ENCODE measurements at places on chromosomes 11 and 22. TPM values are rescaled to one million over a fixed set of nuclear protein-coding genes. Genes with fewer than 3 reads are reported as not detected.

The TRIM48 gene
- total RNA-seq: not detected

The ART1 gene
- not detected for total RNA-seq

The CD81 gene
- 790 TPM for total RNA-seq

The PHETA2 gene
- 12.5 TPM for total RNA-seq

DNA sequence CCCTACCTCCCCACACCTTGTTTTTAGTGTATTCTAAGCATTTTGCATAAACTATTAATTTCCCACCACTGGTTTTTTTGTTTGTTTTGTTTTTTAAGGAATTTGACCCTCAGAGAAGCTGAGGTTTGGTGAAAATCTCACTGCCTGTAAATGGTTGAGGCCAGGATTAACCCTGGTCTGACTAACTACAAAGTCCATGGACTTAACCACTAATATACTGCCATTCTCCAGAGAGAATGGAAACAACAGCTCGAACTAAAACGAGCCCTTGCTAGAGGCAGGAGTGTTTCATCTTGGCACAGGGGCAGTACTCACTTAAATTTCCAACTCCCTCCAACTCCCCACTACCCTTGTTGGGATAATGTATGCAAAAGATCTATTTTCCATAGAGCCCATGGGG lies 3.0 kb downstream of the CTNND1 start:
- DNase-seq: no peak

DNA sequence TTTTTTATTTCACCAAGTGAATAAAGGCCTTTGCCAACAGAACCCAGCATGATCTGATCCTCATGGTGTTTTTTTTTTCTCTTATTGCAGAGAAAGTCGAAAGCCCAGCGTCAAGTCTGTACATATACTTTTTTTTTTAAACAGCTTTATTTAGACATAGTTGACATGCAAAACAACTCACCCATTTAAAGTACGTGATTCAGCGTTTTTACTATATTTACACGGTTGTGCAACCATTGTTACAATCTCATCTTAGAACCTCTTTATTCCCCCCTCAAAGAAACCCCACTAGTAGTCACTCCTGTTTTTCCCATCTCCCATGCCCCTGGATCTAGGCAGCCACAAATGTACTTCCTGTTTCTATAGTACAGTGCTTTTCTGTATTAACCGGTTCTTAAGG lies 20.6 kb upstream of the AP1B1 start:
- no peak for DNase-seq

GRCh38 chr22:19121631-19122142 lies 525 bp downstream of the DGCR2 start:
- DNase-seq: peak; percentile 92

DNA sequence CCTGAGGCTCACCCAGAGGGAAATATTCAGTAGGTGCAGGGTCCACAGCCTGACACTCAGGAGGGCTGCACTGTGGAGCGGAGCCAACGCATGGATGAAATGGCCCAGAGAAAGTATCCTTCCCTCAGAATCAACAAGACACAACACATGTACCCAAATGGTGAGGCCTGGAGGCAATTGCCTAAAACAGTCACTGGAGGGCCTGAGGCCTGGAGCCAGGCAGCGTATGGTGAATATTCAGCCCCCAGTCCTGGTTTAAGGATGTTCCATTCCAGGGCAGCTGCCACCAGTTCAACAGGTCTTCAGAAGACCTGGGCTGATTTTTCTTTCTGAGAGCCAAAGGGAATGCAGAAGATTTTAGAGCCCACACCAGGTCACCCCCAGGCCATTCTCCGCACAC lies 264.8 kb downstream of the INSC start:
- no peak for DNase-seq

DNA sequence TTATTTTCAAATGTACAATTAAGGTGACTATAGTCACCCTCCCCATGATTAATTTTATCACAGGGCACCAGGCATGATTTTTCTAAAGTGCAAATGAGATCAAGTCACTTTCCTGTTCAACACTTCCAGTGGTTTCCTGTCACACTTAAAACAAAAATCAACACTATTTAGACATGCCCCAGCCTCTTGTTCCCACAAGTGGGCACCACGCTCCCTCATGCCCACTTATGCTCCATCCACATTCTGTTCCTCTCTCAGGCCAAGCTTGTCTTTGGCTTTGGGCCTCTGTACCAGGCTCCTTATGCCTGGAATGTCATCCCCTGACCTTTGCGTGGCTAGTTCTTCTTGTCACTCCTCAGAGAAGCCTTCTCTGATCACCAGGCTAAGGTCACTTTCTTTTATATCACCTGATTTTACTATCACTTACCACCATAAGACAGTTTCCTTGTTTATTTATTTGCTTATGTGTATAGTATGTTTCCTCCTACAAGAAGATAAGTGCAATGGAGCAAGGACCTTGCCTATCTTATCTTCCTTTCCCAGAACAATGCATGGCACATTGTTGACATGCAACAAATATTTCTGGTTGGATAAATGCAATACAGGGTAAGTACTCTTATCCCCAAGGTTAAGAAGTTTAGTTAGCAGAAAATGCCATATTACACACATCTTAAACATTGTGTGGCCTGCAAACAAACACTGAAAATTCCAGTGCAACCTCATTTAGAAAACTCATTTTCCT lies 50.9 kb upstream of the PANX1 start:
- DNase-seq: peak; percentile 62

DNA sequence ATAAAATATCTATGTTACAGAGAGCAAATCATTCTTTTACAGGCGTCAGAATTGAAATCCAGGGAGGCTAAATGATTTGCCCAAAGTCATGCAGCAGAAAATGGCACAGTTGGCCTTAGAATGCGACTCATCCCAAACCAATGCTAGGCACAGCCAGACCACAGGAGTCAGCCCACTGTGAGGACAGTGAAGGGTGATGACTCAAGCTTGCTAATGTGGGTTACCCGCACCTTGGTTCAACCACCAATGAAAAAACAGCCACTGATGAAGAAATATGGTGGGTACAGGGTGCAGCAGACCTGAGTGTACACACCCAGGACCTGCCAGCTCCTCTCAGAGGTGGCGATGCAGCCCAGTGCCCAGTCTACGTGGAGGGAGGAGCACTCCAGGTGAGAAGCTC lies 89.7 kb downstream of the ZC3H12C start:
- DNase-seq: no peak

DNA sequence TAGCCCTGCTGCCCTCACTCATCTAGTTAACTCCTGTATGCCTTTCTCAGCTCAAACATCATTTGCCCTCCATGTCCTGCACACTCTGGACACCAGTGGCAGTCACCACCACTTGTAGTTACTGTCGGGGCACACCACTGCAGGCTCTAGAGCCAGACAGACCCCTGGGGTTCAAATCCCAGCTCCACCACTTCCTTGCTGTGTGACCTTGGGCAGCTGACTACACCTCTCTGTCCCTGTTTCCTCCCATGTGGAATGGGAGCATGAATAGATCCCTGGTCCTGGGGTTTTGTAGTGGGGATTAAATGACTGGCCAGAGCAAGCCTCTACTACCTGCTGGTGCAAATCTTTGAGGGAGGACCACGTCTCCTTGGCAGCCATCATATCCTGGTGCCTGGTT lies 7.8 kb upstream of the IFT27 start:
- no peak for DNase-seq

- no peak for DNase-seq
These were observed 75.2 kb downstream of the DHCR7 start for GRCh38 chr11:71372693-71373657.

DNA sequence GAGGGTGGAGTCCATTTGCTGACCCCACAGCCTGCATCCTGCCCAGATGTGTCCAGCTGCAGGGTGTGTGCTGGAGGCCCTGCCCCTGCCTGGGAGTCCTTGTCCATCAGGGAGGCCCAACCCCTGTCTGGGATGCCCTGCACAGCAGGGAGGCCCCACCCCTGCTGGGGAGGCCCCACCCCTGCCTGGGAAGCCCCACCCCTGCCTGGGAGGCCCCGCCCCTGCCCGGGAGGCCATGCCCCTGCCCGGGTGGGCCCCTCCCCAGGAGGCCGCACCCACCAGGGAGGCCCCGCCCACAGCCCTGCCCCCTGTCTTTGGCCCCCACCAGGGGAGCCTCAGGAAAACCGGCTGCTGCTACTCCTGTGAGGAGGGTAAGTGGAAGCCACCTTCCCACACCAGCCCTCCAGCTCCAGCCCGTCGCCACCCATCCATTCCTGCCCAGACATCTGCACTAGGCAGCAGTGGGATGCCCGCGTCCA lies 37.2 kb downstream of the MUC5B start:
- no peak for DNase-seq

- DNase-seq: no peak
These were observed 53.3 kb upstream of the JAM3 start for GRCh38 chr11:134015556-134015955.

DNA sequence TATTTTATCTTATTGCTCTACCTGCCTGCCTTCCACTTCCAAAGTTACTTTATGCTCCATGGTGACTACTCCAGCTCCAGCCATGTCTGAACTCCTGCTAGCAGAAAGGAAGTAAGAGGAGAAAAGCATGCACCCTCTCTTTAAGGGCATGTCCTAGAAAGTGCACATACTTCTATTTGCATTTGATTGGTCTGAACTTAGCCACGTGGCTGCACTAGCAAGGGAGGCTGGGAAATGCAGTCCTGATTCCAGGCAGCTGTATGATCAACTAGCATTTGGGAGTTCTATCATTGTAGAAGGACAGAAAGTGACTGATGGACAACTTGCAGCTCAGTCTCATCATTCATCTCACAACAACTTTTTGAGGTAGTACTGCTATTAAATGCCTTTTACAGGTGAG lies 515.7 kb downstream of the BUD13 start:
- no peak for DNase-seq

DNA sequence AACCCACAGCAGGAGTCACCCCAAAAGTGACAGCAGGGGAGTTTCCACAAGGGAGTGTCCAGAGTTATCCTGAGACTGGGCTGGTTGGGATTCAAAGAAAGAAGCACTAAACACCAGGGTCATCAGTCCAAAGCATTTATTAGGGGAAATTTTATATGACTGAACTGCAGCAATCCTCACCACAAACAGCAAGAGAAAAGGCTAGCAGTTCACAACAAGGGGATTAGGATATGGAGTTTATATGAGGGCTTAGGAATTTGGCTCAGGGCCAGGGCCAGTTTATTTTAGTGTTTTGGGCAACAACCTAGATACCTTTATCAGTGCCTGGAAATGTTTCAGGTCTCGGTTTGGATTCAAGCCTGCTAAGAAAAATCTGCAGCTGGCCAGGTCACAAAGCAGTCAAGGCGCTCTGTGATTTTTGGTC lies 4.6 kb upstream of the TMEM126A start:
- DNase-seq: no peak

- DNase-seq: no peak
These were observed 16.7 kb upstream of the PHF21B start for GRCh38 chr22:45026511-45026910.

DNA sequence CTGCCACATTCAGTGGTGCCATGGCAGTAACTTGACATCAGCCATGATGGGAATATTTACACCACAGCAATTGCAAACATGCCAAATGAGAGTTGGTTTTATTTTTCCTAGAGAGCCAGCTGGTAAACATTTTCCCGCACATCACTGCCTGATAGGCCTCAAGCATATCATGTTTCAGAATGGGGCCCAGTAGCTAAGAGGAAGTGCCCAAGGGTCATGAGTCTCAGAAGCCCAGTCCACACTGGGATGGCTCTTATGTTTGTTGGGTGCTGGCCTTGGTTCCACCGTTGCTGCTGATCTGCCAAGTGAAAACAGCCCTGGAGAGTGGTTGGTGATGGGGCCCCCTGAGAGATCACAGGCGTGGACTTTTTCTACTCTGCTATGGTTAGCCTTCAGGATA lies 64.3 kb upstream of the NAV2 start:
- no peak for DNase-seq

GRCh38 chr11:6693342-6694228 lies 10.4 kb upstream of the MRPL17 start:
- DNase-seq: no peak

DNA sequence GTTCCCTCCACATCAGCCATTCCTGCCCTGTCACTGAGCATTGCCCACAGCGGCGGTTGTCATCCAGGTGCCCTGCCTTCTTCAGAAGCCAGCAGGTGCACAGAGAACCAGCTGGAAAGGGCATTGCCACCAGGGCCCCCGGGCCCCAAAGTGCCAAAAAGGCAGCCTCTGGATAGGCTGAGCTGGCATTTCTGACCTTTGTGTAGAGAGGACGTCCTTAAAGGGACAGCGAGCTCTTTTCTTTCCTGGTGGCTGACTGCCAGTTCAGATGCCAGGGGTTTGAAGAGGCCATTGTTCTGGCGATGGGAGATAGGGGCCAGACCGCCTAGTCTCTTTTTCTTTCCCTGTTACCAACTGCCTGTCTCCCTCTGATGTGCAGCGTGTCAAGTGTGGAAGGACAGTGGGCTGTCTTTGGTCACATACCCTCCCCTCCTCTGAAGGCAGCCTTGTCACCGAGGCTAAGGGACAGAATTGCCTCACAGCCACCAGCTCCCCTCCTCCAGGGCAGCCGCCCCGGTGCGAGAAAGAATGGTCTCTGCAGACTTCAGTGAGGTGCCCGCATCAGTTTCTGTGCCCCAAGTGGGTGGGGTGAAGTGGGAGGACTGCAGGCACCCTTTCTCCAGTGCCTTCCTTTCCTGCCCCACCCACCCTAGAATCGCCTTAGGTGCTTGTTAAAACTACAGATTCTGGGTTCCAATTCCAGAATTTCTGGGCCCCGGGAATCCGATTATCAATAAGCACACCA lies 109.6 kb downstream of the SCN3B start:
- no peak for DNase-seq

GRCh38 chr11:437228-437870 lies 4.5 kb downstream of the ANO9 start:
- no peak for DNase-seq

- DNase-seq: no peak
These were observed 21.5 kb downstream of the CYTH4 start for GRCh38 chr22:37303821-37304274.

DNA sequence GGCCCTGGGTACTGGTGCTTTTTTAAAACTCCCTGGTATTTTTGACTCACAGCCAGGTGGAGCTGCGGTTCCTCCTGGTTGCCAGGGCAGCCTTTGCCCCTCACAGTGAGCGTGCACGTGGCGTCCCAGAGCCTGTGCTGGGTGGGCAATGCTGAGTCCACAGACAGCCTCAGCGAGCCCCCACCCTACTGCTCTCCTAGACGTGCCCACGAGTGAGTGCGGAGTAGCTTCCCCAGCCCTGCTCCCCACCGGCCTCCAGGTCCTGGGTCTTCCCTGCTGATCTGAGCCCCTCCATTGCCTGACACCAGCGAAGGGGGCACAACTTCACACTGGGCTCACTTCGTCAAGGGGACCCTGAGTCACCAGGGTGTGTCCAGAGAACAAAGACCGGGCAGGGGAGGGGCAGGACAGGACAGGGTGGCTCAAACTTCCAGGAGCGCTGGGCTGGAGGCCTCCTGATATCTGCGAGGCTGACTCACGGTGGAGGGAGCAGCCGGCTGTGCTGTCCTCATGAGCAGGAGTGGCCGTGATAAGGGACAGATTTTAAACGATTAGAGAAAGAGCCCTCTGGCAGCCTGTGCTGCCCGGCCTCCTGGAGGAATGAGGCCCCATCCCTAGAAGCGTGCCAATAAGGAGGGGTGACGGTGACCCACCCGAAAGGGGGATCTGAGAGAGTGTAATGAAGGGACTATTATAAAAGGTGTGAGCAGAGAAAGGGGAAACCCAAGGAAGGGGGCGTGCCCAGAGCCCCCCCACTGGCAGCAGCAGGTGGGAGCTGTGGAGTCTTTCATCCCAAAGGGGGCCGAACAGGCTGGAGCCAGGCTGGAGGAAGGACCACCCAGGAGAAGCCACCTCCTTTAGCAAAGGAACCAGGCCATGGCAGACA lies 129.3 kb upstream of the FGF3 start:
- DNase-seq: no peak

GRCh38 chr11:30478923-30479322 lies 107.2 kb downstream of the MPPED2 start:
- DNase-seq: no peak

GRCh38 chr22:23833911-23834317 lies 4.9 kb downstream of the DERL3 start:
- DNase-seq: no peak

- no peak for DNase-seq
These were observed 12.6 kb upstream of the FJX1 start for GRCh38 chr11:35605706-35606105.
